ENCODE measurements at places on chromosomes 12 and 14.
A peak's percentile ranks its signal among the peaks of the same experiment; 100 is the strongest.

DNA sequence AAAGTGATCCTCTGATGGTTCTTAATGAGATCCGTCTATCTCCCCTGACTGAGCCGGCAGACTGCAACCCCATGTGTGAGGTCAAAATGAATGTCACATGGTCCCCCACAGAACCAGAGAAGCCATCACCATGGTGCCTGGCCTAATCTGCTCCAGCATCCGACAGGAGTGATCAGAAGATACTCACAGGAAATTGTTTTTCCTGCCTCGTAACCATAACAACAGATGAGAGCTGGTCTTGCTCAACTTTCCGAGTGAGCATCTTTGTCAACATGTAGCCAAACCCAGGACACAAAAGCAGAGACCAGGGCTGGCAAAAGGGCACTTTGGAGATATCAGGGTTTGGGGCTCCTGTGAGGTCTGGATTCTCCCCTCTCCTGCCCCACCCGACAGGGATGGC is 72.1 kb upstream of the C14orf180 start:
- DNase-seq, result no peak

- DNase-seq, result no peak
Measured at GRCh38 chr14:26138764-26139445, 458.9 kb downstream of the NOVA1 start.

DNA sequence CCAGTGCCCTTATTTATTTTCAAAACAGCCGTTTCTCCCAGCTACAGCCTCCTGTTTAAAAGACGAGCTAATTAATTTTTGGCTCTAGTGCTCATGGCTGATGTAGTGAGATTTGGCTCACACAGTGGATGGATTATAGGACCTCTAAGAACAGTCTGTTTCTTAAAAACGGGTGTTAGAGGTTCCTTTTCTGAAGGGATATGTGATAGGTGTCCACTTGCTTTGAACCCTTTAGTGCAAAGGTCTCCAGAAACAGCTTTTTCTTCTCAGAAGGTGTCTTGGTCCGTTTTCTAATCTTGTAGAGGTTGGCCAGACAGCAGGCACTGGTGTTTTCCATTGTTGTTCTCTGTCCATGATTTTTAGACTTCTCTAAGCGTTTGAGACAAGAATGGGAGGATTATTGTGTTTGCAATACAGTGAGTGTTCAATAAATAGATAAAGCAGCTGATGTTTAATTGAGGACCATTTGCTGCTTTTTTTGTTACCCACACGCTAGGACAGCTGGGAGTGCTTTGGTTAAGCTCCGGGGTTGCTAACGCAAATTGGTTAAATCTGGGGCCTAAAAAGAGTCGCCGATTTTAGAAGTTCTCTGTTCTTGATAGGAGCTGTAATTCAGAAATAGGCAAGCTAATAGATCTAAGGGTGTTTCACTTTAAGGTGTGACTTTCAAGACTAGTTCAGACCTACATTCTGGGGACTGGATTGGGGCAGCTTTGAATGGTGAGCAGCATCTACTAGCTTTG is 1.0 kb downstream of the BORCS5 start:
- DNase-seq, result no peak

DNA sequence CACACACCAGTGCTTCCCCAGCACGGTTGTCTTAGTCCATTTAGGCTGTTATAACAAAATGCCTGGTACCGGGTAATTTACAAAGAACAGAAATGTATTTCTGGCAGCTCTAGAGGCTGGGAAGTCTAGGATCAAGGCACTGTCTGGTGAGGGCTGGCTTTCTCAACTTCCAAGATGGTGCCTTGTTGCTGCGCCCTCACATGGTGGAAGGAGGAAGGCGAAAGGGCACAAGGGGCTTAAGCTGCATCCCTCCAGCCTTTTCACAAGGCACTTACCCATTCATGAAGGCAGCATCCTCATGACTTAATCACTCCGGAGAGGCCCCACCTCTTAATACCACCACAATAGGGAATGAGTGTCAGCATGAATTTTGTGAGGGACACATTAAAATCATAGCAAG is 155.5 kb downstream of the SLC15A5 start:
- no peak for DNase-seq

DNA sequence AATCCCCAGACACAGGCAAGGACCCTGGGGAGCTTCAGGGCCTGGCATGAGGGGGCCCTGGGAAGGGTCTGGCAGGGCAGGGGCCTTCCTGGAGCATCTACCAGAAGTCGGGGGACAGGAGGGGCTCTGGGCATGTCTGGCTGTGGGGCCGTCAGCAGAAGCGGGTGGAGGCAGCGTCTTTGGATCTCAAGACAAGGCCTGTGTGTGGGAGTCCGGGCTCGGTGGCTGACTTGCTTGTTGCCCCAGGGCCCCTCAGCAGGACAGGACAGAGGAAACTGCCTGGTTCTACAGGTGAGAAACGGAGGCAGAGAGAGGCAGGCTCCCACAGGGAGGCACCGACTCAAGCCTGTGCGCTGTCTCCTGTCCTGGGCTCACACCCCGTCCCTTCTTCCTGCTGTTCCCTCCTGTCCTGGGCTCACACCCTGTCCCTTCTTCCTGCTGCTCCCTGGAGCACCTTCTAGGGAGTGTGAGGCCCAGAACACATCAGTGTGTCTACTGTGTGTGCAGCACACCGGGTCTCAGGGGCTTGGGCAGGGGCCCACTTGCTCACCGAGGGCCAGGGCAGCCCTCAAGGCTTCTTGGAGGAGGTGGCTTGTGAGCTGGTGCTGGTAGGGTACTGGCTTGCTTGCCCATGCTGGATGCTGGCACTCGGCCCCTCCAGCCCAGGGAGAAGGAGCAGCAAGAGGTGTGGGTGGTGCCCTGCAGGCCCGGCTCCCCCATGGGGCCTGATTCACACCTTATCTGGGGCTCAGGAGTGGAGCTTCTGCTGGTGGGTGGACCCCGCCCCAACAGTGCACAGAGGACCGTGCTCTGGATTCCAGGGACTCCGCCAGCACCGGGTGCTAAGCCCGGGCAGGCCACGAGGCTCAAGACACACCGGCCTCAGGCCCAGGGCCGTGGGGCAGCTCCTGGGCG is 14.9 kb downstream of the ASPG start:
- DNase-seq, result no peak

- DNase-seq, result peak; percentile 65
Measured at GRCh38 chr14:37600880-37601741, 5.7 kb downstream of the TTC6 start.

DNA sequence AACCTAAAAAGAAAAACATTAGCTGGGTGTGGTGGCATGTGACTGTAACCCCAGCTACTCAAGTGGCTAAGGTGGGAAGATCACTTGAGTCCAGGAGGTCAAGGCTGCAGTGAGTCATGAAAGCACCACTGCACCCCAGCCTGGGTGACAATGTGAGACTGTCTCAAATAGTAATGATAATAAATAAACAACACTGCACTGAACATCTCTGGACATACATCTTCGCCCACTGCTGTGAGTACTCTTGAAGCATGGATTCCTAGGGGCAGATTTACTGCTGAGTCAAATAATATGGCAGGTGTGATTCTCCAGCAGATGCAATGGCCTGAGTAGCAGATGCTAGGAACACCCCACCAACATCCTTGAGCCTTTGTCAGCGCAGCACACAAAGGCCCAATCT is 23.6 kb downstream of the ABCB9 start:
- DNase-seq, result no peak

DNA sequence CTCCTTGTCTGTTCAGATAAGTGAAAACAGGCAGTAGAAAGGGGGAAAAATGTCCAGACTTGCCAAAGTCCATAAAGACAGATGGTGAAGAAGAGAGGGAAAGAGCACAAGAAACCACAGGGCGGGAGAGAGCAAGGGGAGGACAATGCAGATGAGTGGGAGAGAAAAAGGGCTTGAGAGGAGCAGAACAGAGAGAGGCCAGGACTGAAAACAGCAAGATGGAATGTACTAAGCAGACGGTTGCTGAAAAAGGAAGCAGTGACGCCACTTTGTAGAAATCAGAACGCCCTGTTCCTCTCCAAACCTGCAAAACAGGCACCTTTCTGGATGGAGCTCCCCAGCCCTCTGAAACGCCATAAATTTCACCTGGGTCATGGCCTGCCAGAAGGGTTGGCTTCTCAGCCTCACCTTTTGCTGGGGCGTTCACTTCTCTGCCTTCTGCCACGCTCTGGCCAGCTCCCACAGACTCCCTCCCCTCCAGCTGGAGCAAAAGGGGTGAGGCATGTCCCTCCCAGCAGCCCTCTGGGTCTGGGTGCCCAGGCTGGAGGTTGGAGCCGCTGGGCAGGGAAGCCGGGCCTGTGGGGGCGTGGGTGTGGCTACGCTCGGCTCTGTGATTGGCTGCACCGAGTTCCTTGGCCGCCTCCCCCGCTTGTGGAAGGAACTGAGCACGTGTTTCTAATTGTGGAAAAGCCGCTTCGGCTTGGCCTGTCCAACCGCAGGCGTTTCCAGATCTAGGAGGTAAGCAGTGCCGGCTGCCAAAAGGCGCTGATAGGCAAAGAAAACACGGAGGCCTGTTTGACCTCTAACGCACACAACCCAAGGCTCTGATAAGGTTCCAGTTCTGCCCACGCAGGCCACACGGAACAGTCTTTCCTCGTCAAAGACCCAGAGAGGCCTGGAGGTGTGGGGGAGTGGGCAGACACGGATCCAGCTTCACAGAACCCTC is 29.3 kb downstream of the SLC7A8 start:
- peak; percentile 87 for DNase-seq

DNA sequence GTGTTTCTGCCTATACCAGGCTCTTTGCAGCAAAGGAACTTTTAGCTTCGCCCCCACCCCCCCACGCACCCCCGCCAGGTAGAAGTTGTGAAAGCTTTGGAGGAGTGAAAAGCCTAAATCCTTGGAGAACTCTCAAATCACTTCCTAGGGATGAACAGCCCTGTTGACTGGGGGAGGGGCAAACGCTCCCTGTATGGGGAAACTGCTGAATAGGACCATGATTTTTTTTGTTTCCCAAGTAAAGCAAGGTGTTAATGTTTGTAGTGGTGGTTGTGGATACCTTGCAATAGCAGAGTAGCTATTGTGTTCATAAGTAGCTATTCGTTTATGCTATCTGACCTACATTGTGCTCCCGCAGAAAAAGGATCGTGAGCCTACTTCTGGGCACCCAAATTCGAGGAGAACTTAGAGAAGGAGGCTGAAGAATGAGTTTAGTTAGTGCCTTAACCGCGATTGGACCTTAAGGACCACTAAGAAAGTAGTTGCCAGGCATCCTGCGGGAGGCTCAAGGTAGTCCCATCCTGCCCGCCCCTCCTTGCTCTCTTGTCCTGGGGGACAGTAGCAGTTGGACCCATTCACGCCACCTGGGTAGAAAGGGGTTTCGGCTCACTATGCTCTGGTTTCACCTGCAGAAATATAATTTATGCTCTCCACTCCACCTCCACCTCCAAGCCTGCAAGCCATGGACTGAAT is 901 bp upstream of the NFKBIA start:
- peak; percentile 56 for DNase-seq

DNA sequence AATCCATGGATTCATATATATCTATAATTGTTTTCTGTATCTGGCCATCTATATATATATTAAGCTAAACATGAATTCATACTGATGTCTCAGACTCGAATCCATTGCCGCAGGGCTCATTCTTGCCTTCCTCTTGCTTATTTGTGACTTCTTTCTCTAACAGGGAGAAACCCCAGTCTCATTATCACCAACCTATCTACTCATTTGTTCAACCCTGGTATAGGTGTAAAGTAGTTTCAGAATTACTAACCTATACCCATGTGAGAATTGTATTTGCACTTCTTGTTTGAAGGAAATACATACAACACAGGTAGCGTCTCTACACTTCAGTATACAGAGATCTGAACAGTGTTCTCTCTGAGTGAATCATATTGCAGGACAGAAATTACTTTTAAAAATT is 77.7 kb downstream of the PTPN11 start:
- DNase-seq, result no peak

GRCh38 chr14:38944691-38945090 is 158.3 kb downstream of the SEC23A start:
- no peak for DNase-seq

- no peak for DNase-seq
Measured at GRCh38 chr12:53966385-53967133, 6.4 kb upstream of the HOXC11 start.

DNA sequence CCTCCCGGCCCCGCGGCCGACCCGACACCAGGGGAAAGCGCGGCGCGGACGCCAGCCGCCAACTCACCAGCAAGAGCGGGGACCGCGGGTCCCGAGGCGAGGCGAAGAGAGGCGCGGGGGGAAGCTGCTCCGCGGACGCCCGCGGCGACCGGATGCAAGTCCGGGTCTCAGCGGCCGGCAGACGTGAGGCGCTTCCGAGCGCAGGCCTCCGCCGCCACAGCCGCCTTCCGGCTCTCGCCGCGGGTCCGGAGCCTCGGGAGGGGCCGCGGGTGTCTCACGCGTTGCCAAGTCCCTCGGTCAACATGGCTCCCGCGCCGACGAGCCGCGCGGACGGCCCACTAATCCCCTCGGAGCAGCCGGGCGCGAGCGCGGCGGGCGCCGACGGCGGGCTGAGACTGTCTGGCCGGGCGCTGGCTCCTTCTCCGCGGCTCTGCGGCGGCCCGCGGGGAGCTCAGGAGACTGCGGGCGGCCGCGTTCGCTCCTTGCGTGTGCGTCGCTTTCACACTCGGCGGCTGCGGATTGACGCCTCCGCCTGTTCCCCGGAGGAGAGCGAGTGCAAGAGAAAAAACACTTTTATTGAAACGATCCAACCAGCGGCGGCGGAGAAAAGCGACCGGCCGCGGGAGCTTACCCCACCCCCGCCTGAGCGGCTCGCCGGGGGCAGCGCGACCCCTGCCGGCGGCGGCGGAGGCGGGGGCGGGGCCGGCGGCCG is at the start of gene CDK17:
Gene CDK17, minus strand, starts transcription at position 521 of the 712 bp plus-strand sequence. CDS start 65,603 bp downstream, outside the sequence.
- peak; percentile 84 for DNase-seq

GRCh38 chr12:54337854-54338650 is 13.1 kb downstream of the COPZ1 start:
- no peak for DNase-seq

DNA sequence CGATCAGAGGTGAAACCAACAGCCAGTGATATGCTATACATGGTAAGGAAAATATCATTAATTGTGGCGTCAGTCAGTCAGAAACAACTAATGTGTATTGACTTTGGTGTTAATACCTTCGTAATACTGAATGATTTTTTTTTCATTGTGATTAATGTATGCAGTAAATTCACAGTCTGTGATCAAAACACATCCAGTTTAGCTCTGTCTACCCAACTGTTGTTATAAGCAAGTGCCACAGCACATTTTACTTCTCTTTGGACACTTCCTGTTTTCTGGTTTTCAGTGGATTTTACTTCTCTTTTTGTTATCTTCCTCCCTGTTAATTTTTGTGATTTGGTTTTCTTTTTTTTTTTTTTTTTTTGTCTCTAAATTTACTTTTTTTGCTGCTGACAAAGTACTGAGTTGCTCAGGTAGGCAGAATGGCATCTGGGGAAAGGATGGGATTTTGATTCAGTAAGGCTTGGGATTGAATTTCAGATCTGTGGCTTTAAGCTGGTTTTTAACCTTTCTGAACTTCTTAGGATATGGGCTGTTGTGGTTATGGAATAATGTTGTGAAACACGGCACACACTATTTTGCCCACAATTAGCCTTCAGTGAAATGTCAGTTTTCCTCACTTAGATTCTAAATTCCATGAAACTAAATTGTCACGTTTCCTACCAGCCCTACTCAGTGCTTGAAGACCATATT is 604 bp downstream of the GLIPR1 start:
- DNase-seq, result no peak

DNA sequence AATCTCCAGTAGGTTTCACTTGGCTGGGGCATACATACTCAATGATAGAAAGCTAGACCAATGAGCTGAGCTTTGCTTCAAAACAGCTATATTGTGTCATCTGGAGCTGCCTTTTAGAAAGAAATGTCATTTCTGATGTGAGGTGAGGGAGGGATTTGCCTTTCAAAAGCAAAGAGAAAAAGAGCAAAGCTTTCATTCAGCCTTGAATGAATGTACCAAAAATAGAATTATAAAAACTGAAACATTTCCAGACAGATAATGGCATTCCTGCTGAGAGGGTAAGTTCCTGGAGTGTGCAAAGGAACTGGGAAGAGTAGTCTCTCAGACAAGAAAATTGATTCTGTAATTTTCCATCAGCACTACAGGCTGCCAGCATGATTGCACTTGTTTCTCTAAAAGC is 710.0 kb downstream of the LRFN5 start:
- DNase-seq, result no peak
